ENCODE measurements at places on chromosomes 6 and 20.

DNA sequence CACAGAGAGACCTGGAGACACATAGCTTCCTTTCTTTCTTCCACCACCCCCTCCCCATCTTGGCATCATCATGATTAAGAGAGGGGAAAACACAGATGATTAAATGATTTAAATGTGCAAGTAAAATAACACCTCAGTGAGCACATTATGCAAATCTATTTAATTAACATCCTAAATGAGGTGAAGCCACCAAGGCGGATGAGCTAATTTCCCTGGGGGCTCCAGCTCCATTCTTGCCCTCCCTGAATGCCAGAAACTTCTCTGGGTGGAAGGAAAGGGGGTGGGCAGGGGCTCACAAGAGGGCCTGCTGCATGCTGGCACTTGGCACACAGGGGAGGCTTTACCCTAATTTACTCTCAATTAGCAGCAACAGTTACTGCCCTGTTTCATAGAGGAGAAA lies 32.5 kb upstream of the TGM2 start:
- no peak for DNase-seq

- DNase-seq: no peak
Observed at GRCh38 chr6:96186094-96186493, 170.3 kb downstream of the FUT9 start.

- no peak for DNase-seq
Observed at GRCh38 chr6:14309516-14309915, 191.9 kb downstream of the CD83 start.

DNA sequence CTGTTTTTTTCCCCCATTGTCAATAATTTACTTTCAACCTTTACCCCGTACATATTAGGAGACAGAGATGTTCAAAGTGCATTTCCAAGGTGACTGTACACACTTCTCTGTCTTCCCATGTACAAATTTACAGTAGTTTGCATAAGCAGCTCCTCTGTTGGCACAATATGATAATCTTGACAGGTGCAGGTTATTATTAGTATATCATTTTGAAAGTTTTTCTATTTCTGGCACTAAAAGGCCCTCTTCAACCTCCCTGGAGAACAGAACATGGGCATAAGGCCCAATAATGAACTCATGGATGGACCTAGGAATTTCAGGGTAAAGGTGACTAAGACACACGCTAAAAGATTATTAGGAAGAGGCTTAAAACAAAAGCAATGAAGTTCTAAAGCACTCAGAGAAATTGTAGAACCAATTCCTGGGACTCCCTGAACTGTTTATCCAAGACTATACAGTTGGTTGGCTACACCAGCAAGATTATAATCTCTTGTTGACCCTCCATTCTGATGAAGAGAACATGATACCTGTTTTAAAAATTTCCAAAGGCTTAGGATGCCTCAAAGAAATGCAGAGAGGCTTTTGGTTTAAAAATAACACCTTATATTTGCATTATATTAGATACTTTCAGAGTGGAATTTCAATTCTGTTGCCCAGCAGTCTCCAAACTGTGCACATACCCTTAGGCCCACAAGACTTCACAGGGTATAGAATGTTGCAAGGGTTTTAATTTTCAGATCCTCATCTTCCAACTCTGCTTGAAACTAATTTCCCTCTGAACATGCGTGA lies 1.1 kb downstream of the AIG1 start:
- DNase-seq: no peak

DNA sequence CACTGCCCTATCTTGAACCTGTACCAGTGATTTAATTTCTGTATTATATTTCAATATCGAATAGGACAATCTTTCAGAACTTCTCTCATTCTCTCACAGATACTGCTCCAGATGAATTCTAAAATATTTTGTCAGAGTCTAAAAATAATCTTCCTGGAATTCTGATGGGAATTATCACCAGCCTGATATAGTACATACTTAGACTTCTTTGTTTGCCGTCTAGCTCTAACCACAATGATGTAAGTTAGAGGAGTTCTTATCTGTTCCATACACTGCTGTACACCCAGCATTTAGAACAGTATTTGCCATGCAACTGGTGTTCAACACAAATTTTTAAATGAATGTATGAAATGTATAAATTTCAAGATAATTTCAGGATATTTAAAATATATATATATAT lies 1.3 kb upstream of the HUS1B start:
- no peak for DNase-seq

GRCh38 chr6:49849213-49849907 lies 17.0 kb downstream of the CRISP1 start:
- DNase-seq: no peak

All from bone marrow (tissue), 2 donors.